Aorta (tissue), 5 donors: ENCODE measurements at places on chromosomes 11 and 22. TPM values are rescaled to one million over a fixed set of nuclear protein-coding genes. Genes with fewer than 3 reads are reported as not detected.
A peak's percentile ranks its signal among the peaks of the same experiment; 100 is the strongest.

The A4GALT gene
- total RNA-seq, result 62.1 TPM

DNA sequence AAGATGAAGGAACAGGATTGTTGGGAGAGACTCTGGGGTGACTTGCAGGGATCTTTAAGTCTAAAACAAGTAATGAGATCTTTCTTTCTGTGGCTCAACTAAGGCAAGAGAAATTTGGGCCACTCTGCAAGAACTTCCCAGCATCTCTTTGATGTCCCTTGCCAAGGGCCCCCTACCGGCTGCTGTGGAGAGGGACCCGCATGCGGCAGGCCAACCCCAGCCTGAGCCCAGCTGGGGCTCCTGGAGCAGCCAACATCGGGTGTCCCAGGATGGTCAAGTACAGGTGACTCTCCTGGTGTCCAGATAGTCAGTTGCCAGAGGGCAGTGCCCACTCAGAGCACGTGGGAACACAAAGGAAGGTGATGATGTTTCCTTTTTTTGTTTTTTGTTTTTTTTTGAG, 363.2 kb downstream of the TBC1D22A start:
- no peak overlapping the region for H3K4me3 ChIP-seq
- DNase-seq, result peak; percentile 25
- no peaks in the 10 kb centered on the region for H3K36me3 ChIP-seq
- H3K27ac ChIP-seq, result no peak overlapping the region
- H3K4me1 ChIP-seq, result no peaks in the 10 kb centered on the region

DNA sequence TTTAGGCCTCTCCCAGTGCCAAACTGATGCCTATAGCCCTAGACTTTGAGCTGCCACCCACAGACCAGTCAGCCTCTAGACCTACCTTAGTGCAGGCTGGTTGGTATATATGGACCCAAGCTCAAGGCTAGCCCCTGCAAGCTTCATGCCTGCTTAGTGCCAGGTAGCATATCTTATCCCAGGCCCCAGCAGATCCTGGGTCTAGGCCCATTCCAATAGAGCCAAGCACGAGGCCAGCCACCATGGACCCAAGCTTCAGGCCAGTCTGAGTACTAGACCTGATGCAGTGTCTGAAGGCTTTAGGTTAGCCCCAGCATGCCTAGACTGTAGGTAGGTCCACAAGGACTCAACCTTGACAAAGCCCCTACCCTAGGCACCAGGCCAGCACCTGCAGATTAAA, 1081.7 kb downstream of the JRKL start:
- H3K4me1 ChIP-seq, result no peaks in the 10 kb centered on the region
- DNase-seq, result no peak
- H3K36me3 ChIP-seq, result no peaks in the 10 kb centered on the region
- H3K27me3 ChIP-seq, result no peaks in the 10 kb centered on the region
- no peak overlapping the region for H3K4me3 ChIP-seq

The GNG3 gene
- not detected for total RNA-seq

The KREMEN1 gene
- 19.1 TPM for total RNA-seq

The FAT3 gene
- 37.5 TPM for total RNA-seq

The OR51I1 gene
- 0.49 TPM for total RNA-seq

GRCh38 chr11:132039521-132039920, 669.1 kb downstream of the NTM start:
- H3K4me1 ChIP-seq, result no peaks in the 10 kb centered on the region
- no peak overlapping the region for H3K27ac ChIP-seq
- H3K36me3 ChIP-seq, result no peaks in the 10 kb centered on the region
- H3K4me3 ChIP-seq, result no peak overlapping the region

- H3K4me1 ChIP-seq, result no peaks in the 10 kb centered on the region
- no peak for DNase-seq
- H3K36me3 ChIP-seq, result no peaks in the 10 kb centered on the region
- peak overlapping the region; percentile 85 for H3K27ac ChIP-seq
- H3K27me3 ChIP-seq, result no peaks in the 10 kb centered on the region
These were observed 1.7 kb downstream of the C11orf96 start for GRCh38 chr11:43943931-43944751.

The OR10AG1 gene
- total RNA-seq, result not detected

GRCh38 chr11:80816454-80816847, 1375.6 kb upstream of the TENM4 start:
- H3K27me3 ChIP-seq, result no peaks in the 10 kb centered on the region
- no peak for DNase-seq
- H3K4me1 ChIP-seq, result no peaks in the 10 kb centered on the region
- no peak overlapping the region for H3K27ac ChIP-seq
- H3K4me3 ChIP-seq, result no peak overlapping the region

- no peak overlapping the region for H3K4me3 ChIP-seq
- DNase-seq, result no peak
- H3K27ac ChIP-seq, result no peak overlapping the region
- no peaks in the 10 kb centered on the region for H3K4me1 ChIP-seq
- H3K36me3 ChIP-seq, result no peaks in the 10 kb centered on the region
- H3K27me3 ChIP-seq, result no peaks in the 10 kb centered on the region
These were observed 714.0 kb downstream of the NTM start for GRCh38 chr11:132084433-132084832.

The OR2AG2 gene
- total RNA-seq, result not detected

DNA sequence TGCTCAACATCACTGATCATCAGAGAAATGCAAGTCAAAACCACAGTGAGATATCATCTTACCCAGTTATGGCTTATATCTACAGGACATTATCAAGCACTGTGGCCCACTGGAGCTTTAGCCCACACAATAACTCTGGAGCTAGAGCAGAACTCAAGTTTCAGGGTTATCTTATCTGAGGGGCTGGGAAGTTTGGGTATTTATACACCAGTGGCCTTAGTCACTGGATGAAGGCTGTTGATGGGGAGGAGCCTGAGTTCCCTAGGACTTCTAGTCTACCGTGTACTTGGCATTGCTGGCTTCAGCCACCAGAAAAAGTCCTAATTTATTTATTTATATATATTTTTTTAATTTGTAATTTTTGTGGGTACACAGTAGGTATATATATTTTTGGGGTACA, 19.3 kb downstream of the HSD17B12 start:
- H3K4me1 ChIP-seq, result no peaks in the 10 kb centered on the region
- H3K4me3 ChIP-seq, result no peak overlapping the region
- H3K36me3 ChIP-seq, result no peaks in the 10 kb centered on the region
- no peak for DNase-seq
- no peak overlapping the region for H3K27ac ChIP-seq

DNA sequence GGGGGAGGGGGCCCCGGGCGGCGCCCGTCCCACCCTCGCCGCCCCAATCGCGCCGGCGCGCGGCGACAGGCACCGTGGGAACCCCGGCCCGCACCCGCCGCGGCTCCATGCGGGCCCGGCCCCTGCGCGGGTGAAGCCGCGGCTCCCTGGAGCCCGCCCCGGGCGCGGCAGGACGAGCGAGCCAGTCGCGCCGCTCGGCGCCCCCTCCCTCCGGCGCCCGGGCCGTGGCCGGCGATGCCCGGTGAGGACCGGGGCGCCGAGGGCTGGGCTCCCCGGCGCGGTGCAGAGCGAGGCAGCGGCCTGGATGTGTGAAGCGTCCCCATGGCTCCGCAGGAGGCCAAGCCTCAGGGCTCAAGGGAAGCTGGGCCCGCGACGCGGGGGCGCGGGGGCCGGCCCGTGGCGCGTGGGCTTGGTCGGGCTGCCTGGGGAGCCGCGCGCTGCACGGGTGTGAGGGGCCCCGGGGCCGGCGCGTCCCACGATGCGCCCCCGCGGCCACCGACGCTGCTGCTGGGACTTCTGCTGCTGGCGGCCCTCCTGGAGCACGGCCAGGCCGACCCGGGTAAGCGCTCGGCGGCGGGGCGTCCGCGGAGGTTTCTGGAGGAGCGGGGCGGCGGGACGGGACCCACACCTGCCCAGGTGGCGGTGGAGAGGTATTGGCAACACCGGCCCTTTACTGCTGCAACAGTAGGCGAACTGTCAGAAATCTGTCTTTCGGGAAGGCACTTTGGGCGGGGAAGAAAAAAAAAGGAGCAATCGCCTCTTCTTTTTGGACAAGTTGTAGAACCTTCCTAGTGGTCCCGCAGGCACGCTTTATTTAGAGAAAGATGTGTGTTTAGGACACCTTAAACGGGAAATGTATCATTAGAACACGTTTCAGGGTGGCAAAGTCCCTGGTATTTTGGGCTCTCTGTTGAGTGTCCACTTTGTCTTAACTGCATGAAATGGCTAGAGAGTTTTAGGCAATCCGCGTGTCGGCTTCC, 119.4 kb downstream of the HIPK3 start:
- H3K36me3 ChIP-seq, result no peaks in the 10 kb centered on the region
- no peaks in the 10 kb centered on the region for H3K27me3 ChIP-seq
- no peaks in the 10 kb centered on the region for H3K4me1 ChIP-seq
- no peak for DNase-seq

The C11orf42 gene
- not detected for total RNA-seq

The PHOX2A gene
- not detected for total RNA-seq

GRCh38 chr11:109983358-109983757, 109.8 kb upstream of the ZC3H12C start:
- H3K27me3 ChIP-seq, result no peaks in the 10 kb centered on the region
- no peak for DNase-seq
- no peaks in the 10 kb centered on the region for H3K4me1 ChIP-seq
- H3K4me3 ChIP-seq, result no peak overlapping the region
- H3K27ac ChIP-seq, result no peak overlapping the region
- H3K36me3 ChIP-seq, result no peaks in the 10 kb centered on the region

The SCGB2A2 gene
- not detected for total RNA-seq

DNA sequence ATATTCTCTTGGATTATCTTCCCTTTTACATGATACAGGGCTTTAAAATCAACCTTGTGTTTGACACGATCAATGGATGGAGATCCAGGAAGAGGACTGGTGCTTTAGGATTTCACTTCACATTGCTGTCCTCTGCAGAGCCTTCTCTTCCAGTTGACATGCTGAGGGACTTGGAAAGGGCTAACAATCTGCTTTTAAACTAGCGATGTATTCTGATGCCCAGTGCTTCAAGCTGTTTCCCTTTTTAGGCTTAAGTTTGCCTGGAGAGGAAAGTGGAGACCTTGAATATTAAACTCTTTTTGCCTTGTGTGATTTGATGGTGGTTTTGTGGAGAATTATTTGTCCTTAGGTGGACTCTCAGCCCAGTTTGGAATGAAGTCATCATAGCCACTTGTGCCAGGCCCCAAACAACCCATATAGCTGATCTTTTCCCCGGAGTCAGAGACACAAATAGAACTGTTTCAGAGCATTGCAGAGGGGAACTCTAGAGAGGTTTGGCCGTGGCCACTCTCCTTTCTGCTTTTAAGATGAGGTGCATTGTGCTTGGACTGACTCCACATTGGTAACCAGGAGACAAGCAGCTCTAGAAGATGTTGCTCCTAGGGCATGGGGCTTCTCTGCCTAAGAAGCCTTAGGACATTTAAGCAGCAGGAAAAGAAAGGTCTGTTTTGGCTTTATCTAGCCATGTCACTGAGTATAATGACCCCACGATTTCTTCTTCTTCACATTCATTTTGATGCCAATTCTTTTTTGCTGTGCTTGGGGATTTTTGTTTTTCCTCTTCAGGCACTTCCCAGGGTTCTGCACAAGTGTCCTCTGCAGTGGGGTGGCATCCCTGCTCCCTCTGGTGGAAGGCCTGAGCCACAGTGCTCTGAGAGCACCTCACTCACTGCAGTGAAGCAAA, 152.8 kb downstream of the NCAM1 start:
- peak overlapping the region; percentile 93 for H3K27ac ChIP-seq
- peak; percentile 77 for DNase-seq
- peaks cover 7% of the 10 kb centered on the region for H3K4me1 ChIP-seq

- no peaks in the 10 kb centered on the region for H3K36me3 ChIP-seq
- DNase-seq, result no peak
- H3K27ac ChIP-seq, result no peak overlapping the region
- no peaks in the 10 kb centered on the region for H3K27me3 ChIP-seq
- no peaks in the 10 kb centered on the region for H3K4me1 ChIP-seq
- H3K4me3 ChIP-seq, result no peak overlapping the region
These were observed 15.9 kb downstream of the PDGFD start for GRCh38 chr11:104148074-104148473.

- H3K4me1 ChIP-seq, result no peaks in the 10 kb centered on the region
- H3K27me3 ChIP-seq, result no peaks in the 10 kb centered on the region
- H3K36me3 ChIP-seq, result no peaks in the 10 kb centered on the region
- H3K4me3 ChIP-seq, result no peak overlapping the region
These were observed 206.5 kb upstream of the PDGFD start for GRCh38 chr11:104370478-104370877.

- peak overlapping the region; percentile 36 for H3K4me3 ChIP-seq
- no peaks in the 10 kb centered on the region for H3K36me3 ChIP-seq
- peaks cover 12% of the 10 kb centered on the region for H3K4me1 ChIP-seq
- DNase-seq, result no peak
- H3K27ac ChIP-seq, result peak overlapping the region; percentile 82
These were observed 78.8 kb downstream of the LARGE1 start for GRCh38 chr22:33841281-33842005.

The CLDN5 gene
- 69.2 TPM for total RNA-seq

DNA sequence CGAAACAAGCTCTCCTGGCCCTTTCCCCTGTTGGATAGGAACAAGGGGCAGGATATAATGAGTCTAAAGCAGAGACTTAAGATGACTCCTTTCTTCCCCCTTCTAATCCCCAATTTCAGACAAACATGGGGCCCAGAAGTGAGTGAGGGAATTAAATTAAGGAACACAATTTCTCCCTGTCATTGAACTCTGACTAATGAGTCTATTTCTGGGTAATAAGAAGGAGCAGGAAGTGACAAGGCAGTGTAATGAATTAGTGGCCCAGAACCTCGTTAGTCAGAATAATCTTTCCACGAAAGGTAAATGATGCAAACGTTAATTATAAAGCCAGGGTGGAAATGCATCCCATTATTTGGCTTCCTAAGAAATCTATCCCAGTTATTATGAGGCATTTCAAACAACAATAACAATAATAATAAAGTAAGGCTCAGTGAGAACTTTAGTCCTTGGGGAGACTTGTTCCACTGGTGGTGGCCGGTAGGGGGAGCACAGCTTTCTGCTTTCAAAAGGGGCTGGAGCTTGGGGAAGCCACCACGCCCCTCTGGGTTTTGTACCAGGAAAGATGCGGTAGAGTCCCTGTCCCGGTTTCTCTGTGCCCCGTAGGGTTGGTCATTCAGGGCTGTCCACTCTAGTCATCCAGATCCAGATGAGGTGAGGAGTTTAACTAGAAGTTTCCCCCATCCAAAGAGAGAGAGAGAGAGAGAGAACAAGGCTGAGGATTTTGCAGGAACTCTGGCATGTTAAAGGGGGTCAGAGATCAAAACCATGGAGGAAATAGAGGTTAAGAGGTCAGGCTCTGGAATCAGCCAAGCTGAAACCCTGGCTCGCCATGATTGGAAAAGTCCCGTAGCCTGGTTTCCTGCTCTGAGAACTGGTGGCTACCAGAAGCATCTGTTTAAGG, 298.3 kb downstream of the NTM start:
- H3K36me3 ChIP-seq, result no peaks in the 10 kb centered on the region
- H3K27me3 ChIP-seq, result no peaks in the 10 kb centered on the region
- DNase-seq, result no peak

GRCh38 chr11:79258576-79258975, 182.3 kb downstream of the TENM4 start:
- H3K4me3 ChIP-seq, result no peak overlapping the region
- DNase-seq, result no peak
- H3K4me1 ChIP-seq, result no peaks in the 10 kb centered on the region
- no peak overlapping the region for H3K27ac ChIP-seq
- peaks cover 1% of the 10 kb centered on the region for H3K36me3 ChIP-seq
